ENCODE measurements at places on chromosomes 6 and 20.
A peak's percentile ranks its signal among the peaks of the same experiment; 100 is the strongest.

- DNase-seq: no peak
Observed at GRCh38 chr6:154429711-154430110, 73.1 kb upstream of the IPCEF1 start.

DNA sequence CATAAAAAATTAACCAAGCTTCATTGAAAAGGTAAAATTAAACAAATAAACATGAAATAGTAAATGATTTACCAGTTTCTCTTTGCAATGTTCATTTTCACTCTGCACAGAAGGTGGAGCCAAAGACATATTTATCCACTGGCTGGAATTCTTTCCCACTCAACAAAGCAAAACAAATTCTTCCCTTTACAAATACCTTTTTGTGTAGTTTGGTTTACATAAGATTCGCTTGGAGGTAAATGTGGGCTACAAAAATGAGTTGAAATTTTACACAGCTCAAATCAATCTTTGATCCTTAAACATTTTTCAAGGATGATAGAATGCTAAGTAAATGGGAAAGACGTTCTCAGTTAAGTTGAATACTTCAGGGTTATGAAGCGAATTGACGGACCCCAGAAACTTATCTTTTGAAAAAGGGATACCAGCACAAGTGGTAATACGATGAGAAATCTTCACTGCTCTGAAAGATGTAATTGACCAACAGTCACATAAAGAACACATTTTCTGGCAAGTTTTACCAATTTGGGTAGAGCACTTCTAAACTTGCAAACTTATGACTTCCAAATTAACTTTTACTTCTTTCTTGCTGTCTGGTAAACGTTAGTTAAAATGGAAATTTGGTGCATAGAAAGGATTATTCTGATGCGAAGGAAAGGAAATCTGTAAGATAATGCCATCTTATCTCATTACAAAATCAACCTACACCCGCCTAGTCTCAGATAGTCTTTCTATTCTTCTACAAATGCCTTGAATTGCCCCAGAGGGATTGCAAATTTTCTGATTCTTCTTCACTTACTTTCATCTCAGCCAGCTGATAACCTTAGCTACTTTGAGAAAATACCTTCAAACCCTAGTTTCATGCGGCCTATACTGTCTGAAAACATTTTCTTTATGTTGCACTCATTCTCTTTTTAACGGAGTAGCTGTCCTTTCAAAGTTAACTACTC lies 4.7 kb upstream of the GJA1 start:
- DNase-seq: no peak

DNA sequence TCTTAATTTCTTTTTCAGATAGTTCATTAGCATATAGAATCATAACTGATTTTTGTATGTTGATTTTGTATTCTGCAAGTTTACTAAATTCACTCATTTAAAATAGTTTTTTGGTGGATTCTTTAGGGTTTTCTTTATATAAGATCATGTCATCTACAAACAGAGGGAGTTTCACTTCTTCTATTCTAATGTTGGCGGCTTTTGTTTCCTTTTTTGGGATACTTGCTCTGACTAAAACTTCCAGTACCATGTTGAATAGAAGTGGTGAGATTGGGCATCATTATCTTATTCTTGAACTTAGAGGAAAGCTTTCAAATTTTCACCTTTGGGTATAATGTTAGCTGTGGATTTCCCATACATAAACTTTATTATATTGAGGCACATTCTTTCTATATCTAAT lies 296.9 kb downstream of the BCKDHB start:
- DNase-seq: no peak

- no peak for DNase-seq
Observed at GRCh38 chr6:84774985-84775284, 10.5 kb upstream of the TBX18 start.

DNA sequence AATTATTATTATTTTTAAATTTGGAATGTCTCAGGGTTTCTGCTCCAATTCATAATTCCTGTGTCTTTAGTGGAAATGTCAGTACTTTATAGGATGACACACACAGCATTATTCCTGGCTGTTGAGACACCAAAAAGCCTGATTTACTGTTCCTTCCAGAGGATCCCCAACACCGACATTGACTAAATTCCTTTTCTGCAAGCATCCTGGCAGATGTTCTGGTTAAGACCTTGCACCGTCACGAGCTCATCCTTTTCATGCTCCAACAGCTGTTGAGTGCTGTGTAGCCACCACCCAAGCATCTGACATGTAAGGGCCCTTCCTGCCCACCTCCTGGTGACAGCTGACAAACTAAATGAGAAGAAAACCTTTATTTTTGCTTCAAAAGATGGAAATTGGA lies 284.3 kb upstream of the SULF2 start:
- DNase-seq: no peak

DNA sequence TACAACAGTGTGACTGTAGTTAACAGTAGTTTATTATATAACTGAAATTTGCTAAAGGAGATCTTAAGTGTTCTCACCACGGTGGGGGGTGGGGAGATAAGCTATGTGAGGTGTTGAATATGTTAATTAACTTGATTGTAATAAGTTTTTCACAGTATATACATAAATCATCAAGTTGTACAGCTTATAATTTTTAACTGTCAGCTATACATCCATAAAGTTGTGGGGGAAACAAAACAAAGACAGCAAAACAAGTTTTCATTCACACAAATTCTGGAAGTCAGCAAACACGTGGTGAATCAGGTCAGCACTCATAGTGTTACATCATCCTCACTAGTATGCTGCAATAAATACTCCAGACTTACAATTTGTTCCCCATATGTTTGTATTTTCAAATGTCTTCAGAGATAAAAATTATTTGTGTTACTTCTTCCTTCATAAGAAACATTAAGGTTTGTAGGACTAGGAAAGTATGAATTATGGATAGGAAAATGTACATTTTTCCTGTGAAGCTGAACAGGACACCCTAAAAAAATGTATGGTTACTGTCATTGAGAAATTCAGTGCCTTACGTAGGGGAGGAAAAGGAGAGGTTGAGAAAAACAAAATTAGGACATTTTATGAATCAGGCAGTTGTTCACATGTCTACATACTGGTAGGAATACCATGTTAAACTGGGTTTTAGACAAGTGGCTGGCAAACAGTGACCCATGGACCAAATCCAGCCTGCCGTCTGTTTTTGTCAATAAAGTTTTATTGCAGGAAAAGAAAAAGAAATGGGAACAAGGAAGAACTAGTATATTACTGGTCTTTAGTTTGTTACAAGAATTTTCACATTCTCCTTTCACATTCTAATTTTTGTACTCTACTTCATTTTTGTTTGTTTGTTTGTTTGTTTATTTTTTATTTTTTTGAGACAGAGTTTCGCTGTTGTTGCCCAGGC lies 6.0 kb downstream of the SUMO4 start:
- no peak for DNase-seq

GRCh38 chr20:53672484-53673129 lies 79.0 kb upstream of the ZNF217 start:
- no peak for DNase-seq

DNA sequence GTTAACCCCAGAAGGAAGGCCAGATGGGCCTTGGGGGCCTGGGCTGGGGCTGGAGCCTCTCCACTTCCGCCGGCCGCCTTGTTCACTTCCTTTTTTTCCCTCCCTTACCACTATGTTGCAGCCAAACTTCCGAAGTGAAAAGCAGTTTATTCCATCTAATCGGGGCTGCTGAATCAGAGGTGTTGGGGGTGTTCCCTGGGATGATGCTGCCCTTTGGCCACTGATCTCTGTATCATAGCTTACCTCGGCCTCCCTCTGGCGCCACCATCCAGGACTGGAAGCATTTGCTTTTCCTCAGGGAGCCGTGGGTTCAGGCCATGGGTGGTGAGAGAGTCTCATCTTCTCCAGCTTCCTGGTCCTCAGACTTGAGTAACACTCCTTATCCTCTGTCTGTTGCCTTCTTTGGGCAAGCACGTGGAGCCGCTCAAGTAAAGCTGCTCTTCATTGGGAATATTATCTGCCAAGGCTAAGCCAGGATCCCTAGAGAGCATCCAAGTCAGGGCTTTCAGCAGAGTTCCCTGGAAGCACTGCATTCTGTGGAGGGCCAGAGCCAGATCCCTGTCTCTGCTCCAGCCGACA lies 39.6 kb downstream of the SLX4IP start:
- DNase-seq: no peak

GRCh38 chr6:104409913-104410312 lies 449.8 kb downstream of the HACE1 start:
- DNase-seq: no peak

GRCh38 chr20:50259705-50260478 lies 69.3 kb downstream of the CEBPB start:
- no peak for DNase-seq

DNA sequence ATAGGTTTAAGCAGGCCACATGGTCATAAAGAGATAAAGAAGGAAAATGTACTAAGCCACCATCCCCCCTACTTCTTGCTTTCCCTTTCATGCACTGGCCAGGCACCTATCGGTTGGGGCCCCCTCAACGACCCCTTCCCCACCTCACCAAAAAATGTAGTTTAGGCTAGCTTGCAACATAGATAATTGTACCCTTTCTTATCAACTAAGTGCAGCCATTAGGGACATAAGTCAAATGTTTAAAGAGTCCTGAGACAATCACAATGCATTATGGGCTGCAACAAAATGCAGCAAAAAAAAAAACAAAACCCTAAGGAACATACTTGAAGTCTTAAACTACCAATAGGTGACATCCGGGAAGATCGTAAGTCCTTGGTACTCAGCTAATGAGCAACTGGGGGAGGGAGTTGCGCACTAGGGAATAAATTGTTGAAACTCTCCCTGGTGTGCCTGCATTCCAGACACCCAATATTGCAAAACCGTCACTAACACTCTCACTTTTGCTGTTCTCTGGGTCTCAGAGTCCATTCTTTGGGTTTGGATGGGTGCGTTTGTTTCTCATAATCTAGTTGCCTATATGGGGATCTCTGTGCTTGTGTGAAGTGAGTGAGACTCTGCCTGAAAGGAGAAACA lies 12.4 kb upstream of the HLA-G start:
- DNase-seq: no peak

DNA sequence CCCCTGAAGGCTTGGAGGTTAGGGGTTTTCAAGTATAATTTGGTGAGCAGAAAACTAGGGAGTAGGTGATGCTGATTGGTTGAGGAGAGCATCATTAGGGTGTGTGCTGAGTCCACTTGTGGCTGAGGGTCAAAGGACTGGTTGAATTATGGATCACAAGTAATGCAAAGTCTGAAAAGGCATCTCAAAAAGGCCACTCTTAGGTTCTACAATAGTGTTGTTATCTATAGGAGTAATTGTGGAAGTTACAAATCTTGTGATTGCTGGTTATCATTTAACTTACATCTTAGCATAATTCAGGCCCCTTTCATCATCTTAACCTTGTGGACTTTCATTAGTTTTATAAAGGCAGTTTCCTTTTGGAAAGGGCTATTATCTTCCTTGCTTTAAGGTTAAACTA lies 60.8 kb downstream of the UBR2 start:
- no peak for DNase-seq

DNA sequence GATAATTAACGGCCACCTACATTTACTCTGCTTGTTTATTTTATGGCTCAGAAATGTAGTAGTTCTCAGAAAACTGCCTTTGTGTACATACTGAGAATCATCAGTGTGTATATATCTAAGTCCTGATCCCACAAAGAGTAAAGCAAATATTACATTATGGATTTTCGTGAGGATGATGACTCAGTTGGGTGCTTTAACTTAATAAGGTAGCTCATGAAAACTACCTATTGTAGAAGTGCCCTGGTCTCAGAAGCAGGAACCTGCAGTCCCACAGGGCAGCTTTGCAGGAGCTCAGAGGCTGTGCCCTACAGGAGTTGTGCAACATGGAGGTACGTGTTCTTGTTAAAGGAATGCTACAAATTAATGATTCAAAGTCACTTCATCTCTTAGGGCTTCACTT lies 108.2 kb downstream of the PLG start:
- DNase-seq: no peak

DNA sequence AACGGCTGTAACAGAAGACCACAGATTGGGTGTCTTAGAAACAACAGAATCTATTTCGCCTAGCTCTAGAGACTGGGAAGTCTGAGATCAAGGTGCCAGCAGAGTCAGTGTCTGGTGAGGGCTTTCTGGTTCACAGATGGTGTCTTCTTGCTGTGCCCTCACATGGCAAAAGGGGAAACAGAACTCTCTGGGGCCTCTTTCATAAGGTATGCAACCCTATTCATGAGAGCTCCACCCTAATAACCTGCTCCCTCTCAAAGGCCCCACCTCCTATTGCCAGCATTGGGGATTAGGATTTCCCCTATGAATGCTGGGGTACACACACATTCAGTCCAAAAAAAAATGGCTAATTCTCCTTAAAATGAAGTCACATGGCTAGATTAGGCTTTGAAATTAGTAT lies 10.0 kb downstream of the TXNDC5 start:
- DNase-seq: no peak

- peak; percentile 17 for DNase-seq
Observed at GRCh38 chr6:116476002-116476678, 15.0 kb downstream of the CALHM6 start.

DNA sequence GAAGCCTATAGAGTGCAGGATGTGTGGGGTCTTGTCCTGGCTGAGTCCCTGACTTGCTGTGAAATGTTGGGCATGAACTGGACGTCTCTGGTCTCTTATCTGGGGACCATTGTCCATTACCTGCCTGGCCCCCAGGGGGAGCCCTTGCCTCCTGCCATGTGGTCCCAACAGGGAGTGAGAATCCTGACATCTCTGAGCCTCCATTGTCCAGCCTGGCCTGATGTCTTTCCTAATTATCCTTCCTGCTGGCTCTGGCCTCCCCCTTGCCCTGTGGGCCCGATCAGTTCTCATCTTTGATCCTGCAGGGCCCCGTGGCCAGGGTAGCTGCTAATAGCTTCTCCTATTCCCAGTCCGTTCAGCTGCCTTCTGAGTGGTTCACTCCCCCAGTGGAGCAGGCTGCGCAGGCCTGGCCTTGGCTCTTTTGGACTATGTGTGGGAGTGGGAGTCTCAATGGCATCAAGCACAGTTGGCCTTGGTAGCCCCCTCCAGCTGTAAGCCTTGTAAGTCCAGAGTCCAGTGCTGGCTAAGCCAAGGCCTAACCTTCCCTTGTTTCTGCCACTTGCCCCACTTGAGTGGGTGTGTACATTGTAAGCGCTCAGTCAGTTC lies 77.9 kb upstream of the RALY start:
- DNase-seq: peak; percentile 43

DNA sequence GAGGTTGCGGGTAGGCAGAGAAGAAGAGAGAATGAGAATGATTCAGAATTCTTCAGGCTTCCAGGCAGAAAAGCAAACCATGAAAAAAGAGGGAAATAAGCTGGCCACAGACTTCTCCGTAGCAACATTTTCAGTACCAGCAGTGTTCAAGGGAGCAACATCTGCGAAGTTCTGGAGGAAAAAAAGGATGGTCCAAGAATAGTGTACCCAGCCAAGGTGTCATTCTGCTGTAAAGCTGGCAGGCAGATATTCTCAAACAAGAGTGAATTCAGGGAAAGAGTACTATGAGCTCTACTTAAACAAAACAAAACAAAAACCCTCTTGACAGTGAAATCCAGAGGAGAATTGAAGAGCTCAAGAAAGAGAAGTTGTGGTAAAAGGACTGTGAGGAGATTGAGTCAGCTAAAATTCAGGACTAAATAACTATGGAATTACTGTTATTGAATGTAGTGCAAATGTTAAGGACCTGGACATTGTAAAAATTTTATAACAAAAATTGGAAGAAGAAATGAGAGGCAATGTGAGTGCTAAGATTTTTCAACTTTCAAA lies 86.5 kb downstream of the ATRN start:
- DNase-seq: no peak
